ENCODE measurements at places on chromosomes 11 and 22. TPM values are rescaled to one million over a fixed set of nuclear protein-coding genes. Genes with fewer than 3 reads are reported as not detected.

- H3K4me3 ChIP-seq = no peak overlapping the region
- DNase-seq = no peak
- no peaks in the 10 kb centered on the region for H3K36me3 ChIP-seq
- H3K4me1 ChIP-seq = no peaks in the 10 kb centered on the region
- H3K27ac ChIP-seq = no peak overlapping the region
Observed at GRCh38 chr11:66976925-66977324, 1.8 kb downstream of the C11orf86 start.

KDELR3 gene
- polyA plus RNA-seq = 0.16 TPM

DNA sequence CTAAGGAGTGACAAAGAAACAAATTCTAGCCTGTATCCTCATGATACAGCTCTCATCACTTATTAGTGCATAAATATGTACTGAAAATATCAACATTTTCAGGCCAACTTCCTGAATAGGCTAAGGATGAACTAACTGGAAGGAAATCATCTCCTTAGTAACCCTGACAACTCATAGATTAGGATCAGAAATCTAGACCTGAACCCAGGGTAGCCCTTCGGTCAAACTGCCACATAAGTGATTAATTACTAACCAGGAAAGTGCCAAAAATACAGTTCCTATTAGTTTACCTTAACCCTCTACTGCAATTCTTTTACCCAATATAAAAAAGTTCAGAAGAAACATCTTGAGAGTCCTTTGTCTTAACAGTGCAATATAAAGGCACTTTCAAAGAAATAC, 40.0 kb downstream of the AMBRA1 start:
- H3K4me3 ChIP-seq = no peak overlapping the region
- no peaks in the 10 kb centered on the region for H3K27me3 ChIP-seq
- peak overlapping the region; percentile 8 for H3K27ac ChIP-seq
- DNase-seq = no peak

KRTAP5-7 gene
- 0.17 TPM for polyA plus RNA-seq

EHF gene
- not detected for polyA plus RNA-seq

GRCh38 chr22:38788846-38789245, 5.1 kb downstream of the DNAL4 start:
- no peaks in the 10 kb centered on the region for H3K27me3 ChIP-seq
- no peak overlapping the region for H3K27ac ChIP-seq
- no peak for DNase-seq

FIBIN gene
- not detected for polyA plus RNA-seq

WNT11 gene
- polyA plus RNA-seq = not detected

DNA sequence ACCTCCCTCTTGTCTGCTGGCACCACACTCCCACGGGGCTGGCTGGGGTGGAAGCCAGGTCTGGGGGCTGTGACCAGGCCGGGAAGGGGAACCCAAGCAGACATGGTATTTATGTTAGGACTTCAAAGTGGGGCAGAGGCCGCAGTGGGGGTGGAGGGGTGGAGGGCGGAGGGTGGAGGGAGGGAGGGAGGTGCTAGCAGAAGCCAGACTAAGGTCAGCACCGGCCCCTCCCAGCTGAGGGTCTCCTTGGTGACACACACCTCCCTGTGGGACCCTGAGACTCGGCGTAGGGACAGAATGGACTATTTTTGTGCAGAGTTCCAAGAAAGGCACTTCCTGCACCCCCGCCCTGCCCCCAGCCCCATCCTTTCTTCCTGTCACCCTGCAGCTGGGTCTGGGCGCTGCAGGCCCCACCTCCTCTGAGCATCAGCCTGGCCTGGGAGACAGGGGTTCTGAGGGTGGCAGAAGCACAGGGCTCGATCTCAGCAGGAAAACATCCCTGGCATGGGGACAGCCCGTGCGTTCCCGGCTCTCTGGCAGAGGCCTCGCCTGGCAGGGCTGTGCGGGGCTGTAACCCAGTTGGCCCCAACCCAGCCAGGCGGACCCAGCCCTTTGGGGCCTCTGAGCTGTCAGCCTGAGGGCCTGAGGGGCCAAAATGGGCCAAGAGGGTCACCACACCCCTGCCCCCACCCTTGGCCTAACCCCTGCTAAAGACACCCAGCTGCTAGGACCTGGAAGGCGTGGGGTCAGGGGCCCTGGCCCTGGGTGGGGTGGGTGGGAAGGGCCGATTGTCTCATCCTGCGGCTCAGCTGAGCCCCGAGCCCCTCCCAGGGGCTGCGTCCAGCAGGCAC, 9.6 kb upstream of the CD248 start:
- no peaks in the 10 kb centered on the region for H3K36me3 ChIP-seq
- no peak overlapping the region for H3K27ac ChIP-seq
- peak; percentile 15 for DNase-seq
- H3K4me1 ChIP-seq = peaks cover 15% of the 10 kb centered on the region
- H3K27me3 ChIP-seq = no peaks in the 10 kb centered on the region

DNA sequence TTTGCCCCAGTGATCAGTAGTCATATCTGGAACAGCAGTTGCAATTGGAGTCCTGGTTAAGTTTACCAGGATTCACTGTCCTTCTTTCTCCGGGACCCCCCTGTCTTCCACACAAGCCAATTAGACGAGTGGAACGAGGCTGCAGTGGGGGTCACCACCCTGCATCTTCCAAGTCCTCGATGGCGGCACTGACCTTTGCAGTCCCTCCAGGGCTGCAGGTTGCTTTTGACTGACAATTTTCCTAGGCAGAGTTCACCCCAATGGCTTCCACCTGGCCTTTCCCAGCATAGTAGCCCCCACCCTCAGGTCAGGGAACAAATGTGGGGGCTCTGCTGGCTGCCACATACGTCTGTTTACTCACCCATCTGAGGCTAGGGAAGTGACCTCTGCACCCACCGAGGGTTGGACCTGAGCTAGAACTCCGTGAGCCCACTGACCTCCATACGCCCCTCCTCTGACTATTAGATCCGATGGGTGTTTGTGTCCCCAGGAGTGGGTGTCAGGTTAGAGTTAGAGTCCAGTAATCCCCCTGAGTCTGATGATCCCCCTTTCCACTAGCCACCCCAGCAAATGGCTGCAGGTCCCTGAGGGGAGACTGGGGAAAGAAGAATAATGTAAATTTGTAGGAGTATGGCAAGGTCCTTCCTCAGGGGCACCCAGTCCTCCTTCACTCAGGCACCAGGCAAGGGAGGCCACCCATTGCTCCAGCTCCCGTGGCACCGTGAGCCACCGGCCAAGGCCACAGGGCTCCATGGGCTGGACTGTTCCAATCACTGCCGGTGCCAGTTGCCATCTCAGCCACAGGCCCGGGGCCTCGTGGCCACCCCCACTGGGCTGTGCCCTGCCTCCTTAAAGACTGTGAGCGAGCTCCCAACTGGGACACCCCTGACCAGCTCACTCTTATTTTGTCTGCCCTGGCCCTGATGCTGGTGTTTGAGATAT, 5.5 kb downstream of the C11orf21 start:
- H3K4me3 ChIP-seq = no peak overlapping the region
- H3K36me3 ChIP-seq = peaks cover 3% of the 10 kb centered on the region
- peaks cover 23% of the 10 kb centered on the region for H3K4me1 ChIP-seq
- H3K27ac ChIP-seq = no peak overlapping the region
- no peak for DNase-seq

- H3K27me3 ChIP-seq = no peaks in the 10 kb centered on the region
- peaks cover 90% of the 10 kb centered on the region for H3K4me1 ChIP-seq
- DNase-seq = peak; percentile 45
- peak overlapping the region; percentile 97 for H3K27ac ChIP-seq
- H3K36me3 ChIP-seq = peaks cover 12% of the 10 kb centered on the region
Observed at GRCh38 chr11:65427691-65428577, 5.3 kb downstream of the NEAT1 start.

- DNase-seq = no peak
- no peak overlapping the region for H3K4me3 ChIP-seq
- no peaks in the 10 kb centered on the region for H3K27me3 ChIP-seq
- H3K36me3 ChIP-seq = no peaks in the 10 kb centered on the region
Observed at GRCh38 chr22:44462246-44463010, 35.6 kb downstream of the RTL6 start.

DNA sequence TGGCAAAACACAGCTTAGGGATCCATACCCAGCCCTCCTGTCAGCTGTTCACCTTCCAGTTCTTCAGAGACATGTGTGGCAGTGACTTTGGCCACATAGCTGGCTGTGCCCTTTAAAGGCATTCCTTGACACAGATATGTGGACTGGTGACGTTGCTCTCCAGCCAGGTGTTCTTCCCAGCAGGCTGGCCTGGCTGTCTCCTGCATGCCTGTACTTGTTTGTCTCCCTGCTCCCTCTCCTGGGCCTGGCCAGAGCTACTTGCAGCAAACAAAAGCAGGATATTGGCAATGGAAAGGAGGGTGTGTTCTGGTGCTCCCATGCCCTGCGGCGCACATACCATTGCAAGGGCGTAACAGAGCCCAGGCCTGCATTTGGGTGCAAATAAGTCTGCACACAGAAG, 38.3 kb downstream of the PIK3IP1 start:
- DNase-seq = no peak
- H3K4me1 ChIP-seq = peaks cover 9% of the 10 kb centered on the region
- H3K27ac ChIP-seq = no peak overlapping the region

DNA sequence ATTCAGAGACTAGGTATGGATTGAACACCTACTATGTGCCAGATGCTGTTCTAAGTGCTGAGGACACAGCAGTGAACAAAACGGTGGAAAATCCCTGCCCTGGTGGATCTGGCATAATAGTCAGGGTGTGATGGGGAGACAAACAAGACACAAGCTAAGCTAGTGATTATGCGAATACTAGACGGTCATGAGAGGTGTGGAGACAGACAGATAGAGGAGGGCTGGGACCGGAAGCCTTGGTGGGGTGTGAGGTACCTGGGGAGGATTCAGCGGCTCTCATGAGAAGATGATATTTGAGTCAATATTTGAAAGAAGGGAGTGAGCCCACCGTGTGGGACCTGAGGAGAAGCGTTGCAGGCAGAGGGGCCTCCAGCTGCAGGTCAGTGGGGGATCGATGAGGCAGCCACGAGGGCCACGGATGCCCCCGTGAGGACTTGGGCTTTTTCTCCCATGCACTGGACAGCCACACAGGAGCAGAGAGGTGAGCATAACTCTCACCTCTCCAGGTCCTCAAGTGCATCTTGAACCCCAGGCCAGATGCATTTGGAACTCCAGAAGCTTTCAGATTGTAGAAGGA, 4.7 kb downstream of the CD5 start:
- peaks cover 4% of the 10 kb centered on the region for H3K36me3 ChIP-seq
- H3K4me1 ChIP-seq = peaks cover 29% of the 10 kb centered on the region
- DNase-seq = no peak

CECR2 gene
- polyA plus RNA-seq = 0.29 TPM

OR51B4 gene
- 0.21 TPM for polyA plus RNA-seq

- no peak for DNase-seq
- no peaks in the 10 kb centered on the region for H3K4me1 ChIP-seq
- no peaks in the 10 kb centered on the region for H3K36me3 ChIP-seq
- H3K27me3 ChIP-seq = peaks cover 4% of the 10 kb centered on the region
Observed at GRCh38 chr11:94655291-94655690, 88.1 kb downstream of the PIWIL4 start.

LRRC32 gene
- polyA plus RNA-seq = 0.60 TPM

Data from B cell (primary cell).